Mesothelial cell of epicardium (in vitro differentiated cells): ENCODE measurements at places on chromosomes 4 and X.

GRCh38 chr4:180990931-180991330, 1252.3 kb upstream of the TENM3 start:
- no peak for DNase-seq

DNA sequence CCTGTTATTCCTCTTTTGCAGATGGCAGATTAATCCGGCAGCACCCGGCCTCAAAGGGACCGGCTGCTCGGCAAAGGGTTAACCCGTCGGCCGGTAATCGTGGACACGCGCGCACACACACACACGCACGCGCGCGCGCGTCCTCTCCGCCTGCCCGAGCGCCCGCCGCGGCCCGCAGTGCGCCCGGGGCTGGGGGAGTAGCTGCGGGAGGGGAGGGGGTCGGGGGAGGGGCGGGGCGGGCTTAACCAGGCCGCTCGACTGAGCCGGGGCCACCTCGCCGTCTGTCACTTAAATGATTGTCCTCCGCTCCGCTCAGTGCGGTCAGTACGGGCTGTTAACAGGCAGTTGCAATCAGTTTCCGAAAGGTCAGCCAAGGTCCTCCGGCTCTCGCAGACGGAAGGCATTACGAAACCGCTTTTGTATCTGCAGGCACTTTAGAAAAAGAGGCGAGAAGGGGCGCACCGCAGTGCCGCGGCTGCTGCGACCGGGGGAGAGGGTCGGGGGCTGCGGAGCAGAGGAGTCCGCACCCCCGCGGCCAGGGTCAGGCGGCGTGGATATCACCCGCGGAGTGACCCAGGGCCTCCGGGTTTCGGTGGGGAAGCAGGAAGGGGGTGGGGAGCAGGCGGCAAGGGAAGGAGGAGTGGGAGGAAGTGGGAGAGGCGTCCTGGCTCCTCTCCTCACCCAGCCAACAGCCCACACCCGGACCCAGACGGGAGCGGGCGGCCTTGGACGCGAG, 57.3 kb upstream of the BCOR start:
- DNase-seq = no peak

- DNase-seq = no peak
Measured at GRCh38 chrX:96102997-96103396, 581.6 kb upstream of the DIAPH2 start.

DNA sequence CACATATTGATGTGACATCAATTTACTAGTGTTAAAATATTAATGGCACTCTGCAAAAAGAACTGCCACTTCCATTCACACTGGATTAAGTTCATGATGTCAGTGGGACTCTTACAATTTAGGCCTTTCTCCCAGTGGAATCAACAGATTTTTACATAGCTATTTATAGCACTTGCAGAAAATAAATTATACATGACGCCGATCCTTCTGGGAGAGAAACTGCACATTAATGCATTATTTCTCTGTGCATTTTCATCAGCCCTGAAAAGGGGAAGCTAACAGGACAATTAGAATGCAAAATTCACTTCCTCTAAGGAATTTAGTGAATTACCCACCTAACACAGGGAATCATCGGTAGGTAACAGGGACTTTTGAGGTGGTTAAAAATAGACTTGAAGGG, 15.7 kb downstream of the LGI2 start:
- no peak for DNase-seq

DNA sequence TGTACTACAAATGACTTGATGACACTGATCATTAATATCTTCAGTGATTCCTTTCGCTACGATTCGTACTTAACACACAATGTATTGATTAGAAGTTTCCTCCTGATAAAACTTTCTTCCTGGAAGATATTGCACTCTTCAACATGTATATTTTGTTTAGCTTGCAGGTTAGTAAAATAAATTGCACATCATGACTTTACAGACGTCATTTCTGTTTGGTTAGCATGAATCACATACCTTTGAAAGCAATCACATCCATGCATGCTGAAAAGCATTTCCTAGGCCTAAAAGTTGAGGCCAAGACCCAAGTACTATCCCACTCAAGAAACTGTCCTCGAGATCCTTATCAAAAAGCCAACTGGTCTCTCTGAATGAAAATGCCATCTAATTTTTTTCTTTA, 1841.0 kb upstream of the PCDH7 start:
- no peak for DNase-seq

- DNase-seq = no peak
Measured at GRCh38 chr4:120963449-120963848, 40.9 kb upstream of the PRDM5 start.

DNA sequence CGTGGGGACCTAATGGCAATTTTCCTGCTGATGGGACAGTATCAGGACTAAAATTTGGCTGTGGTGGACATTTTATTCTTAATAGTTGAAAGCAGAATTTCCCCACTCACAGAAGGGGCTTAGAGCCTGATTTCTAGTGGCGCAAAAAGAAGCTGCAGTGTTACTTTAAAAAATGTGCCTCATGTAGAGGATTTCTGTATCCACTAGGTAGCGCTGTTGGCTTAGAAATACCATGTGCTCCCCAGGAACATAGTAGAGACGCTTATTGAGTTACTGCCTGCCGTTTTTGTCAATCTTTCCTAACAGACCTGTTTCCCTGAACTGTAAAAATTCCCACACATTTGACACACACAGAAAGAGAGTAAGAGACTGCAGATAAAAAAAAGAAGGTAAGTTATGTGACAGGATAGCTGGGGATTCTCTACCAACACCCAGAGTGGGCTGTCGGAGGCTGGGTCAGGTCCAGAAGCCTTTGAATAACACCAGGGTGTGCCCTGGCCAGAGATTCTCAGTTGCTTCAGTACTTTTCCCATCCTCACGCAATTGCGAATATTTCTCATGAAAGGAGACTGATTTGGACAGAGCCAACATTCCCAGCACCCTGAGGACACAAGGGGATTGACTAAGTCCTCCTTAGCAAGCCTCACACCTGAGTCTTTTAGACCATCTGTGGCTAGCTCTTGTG, 88.4 kb downstream of the ZXDA start:
- no peak for DNase-seq

DNA sequence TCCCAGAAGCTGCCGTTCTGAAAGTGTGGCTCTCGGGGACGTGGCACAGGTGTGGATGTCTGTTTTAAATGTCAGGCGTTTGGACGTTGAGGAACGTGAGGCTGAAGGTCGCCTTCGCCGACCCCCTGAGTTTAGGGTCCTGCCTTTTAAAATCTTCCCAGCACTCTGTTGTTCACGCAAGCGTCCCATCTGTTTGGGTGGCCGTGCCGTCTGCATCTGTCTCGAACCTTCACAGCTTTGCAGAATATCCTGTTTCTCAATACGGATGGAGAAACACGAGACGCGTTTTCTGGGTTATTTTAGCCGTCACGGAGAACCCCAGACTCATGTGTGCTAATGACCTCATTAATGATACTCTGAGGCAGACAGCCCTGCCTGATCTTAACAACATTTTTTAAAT, 31.5 kb downstream of the SHOX start:
- DNase-seq = no peak

GRCh38 chr4:109985993-109986974, 73.6 kb downstream of the EGF start:
- no peak for DNase-seq

DNA sequence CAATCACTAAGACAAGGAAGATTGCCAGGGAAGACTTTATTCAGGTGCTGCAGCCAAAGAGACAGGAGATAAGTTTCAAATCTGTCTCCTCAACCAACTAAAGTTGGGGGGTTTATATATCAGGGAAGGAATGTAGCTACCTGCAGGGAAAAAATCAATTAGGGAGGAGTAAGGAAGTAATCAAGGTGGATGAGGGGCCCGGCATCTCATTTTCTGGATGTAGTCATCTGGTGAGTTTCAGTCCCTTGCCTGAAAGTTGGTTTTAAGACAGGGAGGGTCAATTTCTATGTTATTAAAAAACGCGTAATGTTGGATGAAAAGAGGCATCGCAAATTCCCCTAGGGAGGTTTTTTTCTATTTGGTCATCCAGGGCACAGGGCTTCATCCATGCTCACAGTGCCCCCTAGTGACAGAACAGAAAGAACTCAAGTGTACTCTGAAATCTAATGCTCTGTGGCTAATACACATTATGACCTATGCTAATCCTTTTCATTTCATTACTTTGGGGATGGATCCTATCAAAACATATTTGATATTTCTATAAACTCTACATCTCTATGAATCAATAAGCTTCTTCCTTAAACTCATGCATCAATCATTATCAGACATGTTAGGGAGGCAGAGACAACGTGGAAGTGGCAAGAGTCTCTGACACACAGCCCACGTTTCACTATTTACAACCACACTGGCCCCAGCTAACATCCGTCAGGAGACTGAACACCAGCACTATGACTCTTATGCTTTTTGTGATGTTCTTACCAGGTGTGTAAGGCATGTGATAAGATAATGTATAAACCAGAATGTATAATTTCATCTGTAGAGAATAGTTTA, 1577.0 kb upstream of the TENM3 start:
- DNase-seq = no peak

DNA sequence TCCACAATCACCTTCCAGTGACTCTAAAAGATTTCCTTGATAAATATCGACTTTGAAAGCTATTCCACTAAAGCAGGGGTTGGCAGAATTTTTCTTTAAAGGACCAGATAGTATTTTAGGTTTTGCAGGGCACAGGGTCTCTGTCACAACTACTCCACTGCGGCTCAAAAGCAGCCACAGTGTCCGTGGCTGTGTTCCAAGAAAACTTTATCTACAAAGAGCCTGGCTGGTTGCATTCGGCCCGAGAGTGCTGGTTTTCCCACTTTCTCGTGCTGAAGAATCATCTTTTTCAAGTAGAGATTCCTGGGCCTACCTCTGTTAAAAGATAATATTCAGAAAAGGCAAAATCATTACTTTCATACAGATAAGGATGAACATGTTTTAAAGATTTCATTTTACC, 55.6 kb downstream of the TSPAN7 start:
- DNase-seq = no peak

- DNase-seq = no peak
Measured at GRCh38 chr4:87257523-87257922, 37.1 kb upstream of the KLHL8 start.

- no peak for DNase-seq
Measured at GRCh38 chr4:106019771-106020170, 124.5 kb downstream of the NPNT start.

GRCh38 chr4:11548597-11549082, 119.9 kb upstream of the HS3ST1 start:
- no peak for DNase-seq

DNA sequence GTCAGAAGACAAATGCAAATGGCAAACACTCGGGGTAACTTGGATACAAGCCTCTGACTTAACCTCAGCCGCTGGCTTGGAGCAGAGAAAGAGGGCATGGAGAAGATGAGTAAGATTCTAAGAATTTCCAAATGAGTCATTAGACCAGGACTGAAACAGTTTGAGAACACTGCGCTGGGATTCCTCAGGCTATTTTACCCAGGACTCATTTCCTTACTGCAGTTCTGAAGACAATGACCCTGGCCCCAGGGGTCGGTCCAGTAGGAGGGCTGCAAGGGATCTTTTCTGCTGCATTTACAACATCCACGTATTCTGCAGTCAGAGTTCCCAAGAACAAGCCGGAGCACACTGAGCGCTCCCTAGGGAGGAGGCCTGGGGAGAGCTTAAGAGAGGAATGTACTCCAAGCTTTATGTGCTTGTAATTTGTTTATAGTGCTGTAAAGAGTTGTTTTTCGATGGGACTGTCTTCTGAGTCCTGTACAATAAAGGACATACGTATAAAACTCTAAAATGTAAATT, 27.3 kb upstream of the SORBS2 start:
- DNase-seq = no peak

GRCh38 chr4:10690185-10690907, 5.8 kb upstream of the CLNK start:
- no peak for DNase-seq

DNA sequence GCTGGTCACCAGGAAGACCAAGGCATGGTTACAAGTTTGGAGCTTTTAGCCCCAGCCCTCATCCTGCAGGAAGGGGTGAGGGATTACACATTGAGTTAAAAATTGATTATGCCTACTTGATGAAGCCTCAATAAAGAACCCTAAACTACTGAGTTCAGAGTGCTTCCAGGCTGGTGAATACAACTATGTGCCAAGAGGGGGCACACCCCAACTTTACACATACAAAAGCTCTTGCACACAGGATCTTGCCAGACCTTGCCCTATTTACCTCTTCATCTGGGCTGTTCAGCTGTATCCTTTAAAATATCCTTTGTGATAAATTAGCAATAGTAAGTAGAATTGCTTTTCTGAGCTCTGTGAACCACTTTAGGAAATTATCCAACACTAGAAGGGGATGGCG, 489.3 kb downstream of the INPP4B start:
- DNase-seq = no peak

DNA sequence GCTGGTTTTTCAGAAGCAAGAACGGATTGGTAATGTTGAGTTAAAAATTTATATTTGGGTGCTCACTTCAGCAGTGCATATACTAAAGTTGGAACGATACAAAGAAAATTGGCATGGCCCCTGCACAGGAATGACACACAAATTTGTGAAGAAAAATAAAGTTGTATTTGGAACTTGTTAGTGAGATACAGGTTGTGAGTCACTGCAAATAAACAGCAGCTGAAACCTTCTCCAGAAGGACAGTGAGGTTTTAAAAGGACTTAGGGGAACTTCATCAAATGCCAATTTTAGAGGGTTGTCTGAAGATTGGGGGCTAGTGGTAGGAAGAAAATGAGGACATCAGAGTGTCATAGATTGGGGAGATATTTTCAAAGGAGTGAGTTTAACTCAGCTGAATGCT, 79.7 kb upstream of the ELOVL6 start:
- DNase-seq = no peak

DNA sequence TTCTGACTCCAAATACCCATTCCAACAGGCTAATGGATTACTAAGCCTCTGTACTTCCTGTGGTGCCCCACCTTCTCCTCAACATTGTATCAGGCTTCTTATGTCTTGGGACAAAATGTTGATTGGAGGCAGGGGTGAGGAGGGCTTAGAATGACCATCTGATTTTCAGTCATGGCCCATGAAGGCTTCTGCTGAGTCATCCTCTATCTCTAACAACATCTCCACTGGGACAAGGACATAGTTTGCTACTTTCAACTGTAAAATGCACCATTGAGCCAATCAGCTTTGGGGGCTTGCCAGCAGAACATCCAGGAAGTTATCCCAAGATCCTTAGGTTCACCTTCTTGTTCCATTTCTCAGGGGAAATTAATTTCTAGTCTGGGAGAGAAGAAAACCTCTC, 29.5 kb downstream of the MAGEB17 start:
- no peak for DNase-seq

DNA sequence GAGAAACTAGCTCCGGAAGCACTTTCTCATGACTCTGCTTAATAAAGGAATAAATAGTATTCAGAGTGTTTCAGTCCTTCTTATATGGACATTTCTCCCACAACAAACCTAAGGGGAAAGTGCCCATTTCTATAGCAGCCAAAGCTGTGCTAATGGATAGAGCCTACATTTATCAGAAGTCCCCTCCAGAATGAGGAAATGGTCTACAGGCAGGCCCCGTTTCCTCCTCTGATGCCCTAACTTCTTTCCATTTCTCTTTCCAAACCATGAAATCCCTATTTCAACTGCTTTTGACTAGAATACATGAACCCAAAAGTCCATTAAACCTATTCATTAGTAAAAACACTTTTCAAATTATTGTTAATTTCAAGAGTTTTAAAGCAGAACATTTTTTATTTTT, 4.5 kb downstream of the ACSL1 start:
- DNase-seq = no peak
